ENCODE measurements at places on chromosomes 2 and 18. TPM values are rescaled to one million over a fixed set of nuclear protein-coding genes. Genes with fewer than 3 reads are reported as not detected.

- DNase-seq: no peak
Measured at GRCh38 chr2:184793176-184793575, 194.8 kb downstream of the ZNF804A start.

- no peak for DNase-seq
Measured at GRCh38 chr2:39247512-39248043, 3.8 kb upstream of the CDKL4 start.

DNA sequence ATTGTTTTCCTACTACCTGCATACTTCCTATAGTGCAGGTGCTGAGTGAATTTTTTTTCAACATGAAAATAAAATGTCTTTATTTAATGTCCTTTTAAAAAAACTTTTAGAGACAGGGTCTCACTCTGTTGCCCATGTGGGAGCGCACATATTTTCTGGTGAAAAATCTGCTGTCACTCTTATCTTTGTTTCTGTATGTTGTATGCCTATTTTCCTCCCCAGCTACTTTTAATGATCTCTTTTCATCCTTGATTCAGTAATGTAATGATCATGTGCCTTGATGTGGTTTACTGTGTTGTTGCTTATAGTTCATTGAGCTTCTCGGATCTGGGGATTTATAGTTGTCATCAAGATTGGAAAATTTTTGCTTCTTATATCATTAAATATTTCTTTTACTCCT is 117.3 kb downstream of the ARL6IP6 start:
- DNase-seq: no peak

UNC80 gene
- not detected for total RNA-seq

GRCh38 chr18:78849458-78849857 is 130.2 kb upstream of the SALL3 start:
- DNase-seq: no peak

DNA sequence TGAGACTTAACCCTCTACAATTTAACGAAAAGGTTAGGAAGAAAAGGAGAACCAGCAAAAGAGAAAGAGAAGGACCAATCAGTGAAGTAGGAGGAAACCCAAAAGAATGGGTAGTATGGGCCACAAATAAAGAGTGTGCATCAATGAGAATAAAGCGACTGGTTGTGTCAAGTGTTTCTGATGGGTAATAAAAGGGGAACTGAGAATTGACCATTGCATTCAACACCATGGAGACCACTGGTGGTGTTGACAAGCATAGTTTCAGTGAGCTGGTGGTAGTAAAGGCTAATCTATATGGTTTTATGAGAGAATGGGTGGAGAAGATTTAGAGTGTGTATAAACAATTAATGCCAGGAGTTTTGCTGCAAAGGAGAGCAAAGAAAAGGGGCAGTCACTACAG is 75.4 kb downstream of the CSRNP3 start:
- DNase-seq: no peak

DNA sequence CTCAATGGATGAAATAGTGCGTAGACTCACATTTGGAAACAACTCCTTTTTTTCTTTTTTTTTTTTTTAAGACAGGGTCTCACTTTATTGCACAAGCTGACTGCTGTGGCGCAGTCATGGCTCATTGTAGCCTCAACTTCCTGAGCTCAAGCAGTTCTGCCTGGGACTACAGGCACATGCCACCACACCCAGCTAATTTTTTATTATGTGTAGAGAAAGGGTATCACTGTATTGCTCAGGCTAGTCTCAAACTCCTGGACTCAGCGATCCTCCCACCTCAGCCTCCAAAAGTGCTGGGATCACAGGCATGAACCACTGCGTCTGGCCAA is 17.4 kb downstream of the HAT1 start:
- no peak for DNase-seq

- no peak for DNase-seq
Measured at GRCh38 chr2:62692225-62692624, 13.3 kb upstream of the EHBP1 start.

KCNE4 gene
- not detected for total RNA-seq

GRCh38 chr2:221780281-221780688 is 208.2 kb upstream of the EPHA4 start:
- no peak for DNase-seq

DNA sequence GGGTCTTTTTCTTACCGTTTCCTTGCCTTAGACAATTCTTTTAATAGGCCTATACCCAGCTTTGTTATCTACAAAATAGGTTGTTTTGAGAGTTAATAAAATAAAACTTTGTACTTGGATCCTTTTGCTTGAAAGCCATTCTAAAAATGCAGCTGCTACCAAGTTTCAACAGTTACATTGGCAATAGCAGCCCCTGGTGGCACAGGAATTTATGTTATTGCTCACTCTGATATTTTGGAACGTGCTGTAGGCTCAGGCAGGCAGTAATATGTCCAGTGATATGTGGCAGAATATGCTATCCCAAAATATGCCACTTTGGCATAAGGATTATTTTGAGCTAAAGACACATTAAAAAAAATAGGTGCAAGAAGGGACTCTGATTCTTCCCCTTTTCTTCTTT is 6.7 kb upstream of the COMMD1 start:
- DNase-seq: peak; percentile 24

UGT1A4 gene
- total RNA-seq: 6.1 TPM

DNA sequence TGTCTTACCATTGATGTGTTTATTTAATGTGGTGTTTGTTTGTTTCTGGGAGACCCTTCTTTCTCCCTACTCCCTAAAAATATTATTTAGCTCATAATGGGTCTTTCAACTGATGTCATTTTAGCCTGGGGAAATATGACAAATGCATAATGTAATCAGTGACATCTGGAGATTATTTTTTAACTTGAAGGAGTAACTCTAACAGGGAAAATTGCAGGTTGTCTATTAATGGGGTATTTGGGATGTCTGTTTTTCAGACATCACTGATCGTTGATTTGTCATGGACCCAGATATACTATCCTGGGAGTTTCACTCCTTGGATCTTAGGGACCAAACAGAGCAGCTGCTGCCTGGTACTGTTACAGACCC is 230.4 kb downstream of the LOXHD1 start:
- no peak for DNase-seq

IL18RAP gene
- total RNA-seq: not detected

NTSR2 gene
- total RNA-seq: not detected

- DNase-seq: no peak
Measured at GRCh38 chr2:201262718-201263117, 2.4 kb downstream of the CASP8 start.

ARHGAP15 gene
- 1.2 TPM for total RNA-seq

GRCh38 chr18:12027046-12027445 is 45.7 kb downstream of the IMPA2 start:
- no peak for DNase-seq

- peak; percentile 32 for DNase-seq
Measured at GRCh38 chr2:203340791-203341487, 12.7 kb downstream of the ABI2 start.

- no peak for DNase-seq
Measured at GRCh38 chr2:207223051-207223450, 57.3 kb upstream of the KLF7 start.

- DNase-seq: no peak
Measured at GRCh38 chr18:32612651-32613050, 142.0 kb upstream of the GAREM1 start.

RESP18 gene
- not detected for total RNA-seq

RSAD2 gene
- 37.2 TPM for total RNA-seq

YES1 gene
- total RNA-seq: 61.2 TPM

CAVIN2 gene
- not detected for total RNA-seq

GRCh38 chr2:66560683-66561082 is 125.8 kb downstream of the MEIS1 start:
- DNase-seq: no peak

KRTCAP3 gene
- total RNA-seq: 74.0 TPM

POU3F3 gene
- total RNA-seq: not detected

DNA sequence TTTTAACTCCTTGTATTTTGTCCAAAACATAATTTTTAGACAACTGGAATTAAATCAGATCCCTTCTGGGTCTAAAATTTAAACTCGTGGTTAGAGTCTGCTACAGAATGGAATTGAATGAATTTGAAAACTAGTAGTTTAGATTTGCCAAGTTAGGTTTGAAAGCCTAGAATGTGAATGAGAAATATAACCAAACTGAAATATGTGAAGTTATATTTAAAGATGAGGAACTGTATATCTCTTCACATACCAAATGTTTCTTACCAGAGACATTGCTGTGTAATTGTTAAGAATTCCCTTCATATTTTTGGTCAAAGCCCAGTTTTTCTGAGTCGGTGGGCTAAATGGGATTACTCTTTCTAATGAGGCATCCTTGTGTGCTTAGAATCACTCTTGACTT is 74.2 kb downstream of the LPIN1 start:
- no peak for DNase-seq

DNA sequence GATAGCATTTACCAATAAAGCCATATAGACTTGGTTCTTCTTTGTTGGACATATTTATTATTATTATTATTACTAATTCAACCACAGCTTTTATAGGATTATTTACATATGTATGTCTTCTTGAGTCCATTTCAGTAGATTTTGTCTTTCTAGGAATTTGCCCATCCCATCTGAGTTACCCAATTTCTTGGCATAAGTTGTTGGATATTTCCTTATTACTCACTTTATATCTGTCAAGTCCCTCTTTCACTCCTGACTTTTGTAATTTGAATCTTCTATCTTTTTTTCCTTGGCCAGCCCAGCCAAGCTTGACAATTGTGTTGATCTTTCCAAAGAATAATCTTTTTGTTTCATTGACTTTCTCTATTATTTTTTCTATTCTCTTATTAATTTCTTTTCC is 543.7 kb downstream of the SUCLG1 start:
- no peak for DNase-seq

- DNase-seq: no peak
Measured at GRCh38 chr2:241359481-241360045, 3.5 kb downstream of the FARP2 start.

AGXT gene
- total RNA-seq: not detected

- DNase-seq: no peak
Measured at GRCh38 chr2:28582595-28582994, 86.7 kb downstream of the PLB1 start.

- DNase-seq: no peak
Measured at GRCh38 chr2:14480906-14481305, 151.6 kb upstream of the LRATD1 start.

DNA sequence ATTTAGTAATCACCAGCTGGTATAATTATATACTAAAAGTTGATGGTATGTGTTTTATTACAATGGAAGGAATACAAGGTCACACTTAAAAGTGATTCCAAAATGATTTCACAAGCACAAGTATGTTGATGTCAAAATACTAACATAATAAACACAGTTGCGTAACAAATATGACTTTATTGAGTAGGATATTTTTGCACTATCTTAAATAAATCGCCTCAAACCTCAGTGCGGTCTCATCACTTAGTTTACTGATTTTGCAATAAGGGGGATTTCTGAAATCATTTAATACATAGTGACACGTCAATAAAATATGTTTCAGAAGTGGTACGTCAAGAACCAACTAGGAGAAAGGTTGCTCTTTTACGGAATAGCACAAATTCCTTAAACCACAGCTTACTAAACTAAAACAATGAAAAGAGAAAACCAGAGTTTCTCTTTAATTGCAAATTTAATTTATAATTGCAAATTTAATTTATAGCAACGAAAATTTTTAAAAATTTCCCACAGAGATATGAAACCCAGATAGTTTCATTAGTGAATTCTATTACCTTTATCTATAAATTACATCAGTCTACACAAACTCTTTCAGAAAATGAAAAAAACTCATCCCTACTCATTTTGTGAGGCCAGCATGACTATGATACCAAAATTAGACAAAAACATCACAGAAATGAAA is 304.0 kb upstream of the REG3G start:
- DNase-seq: no peak

SFT2D3 gene
- total RNA-seq: 9.3 TPM

DNA sequence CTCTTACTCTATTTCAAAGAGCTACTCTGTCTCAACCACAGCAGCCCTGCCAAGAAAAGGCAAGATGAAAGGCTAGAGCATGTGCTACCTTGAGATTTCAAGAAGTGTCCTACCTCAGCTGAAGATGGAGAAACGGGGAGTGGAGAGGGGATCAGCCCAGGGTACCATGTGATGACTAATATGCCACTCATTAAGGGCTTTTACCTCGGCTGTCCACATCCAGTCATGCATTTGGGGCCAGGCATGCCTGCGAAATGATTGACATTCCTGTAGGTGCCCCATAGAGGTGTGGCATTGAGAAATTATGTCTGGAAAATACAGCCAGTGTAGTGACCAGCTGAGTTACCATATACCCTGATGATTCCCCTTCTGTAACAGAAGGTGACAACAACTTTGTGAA is 96.1 kb downstream of the NRP2 start:
- DNase-seq: no peak

- DNase-seq: no peak
Measured at GRCh38 chr18:49359732-49360444, 100.6 kb downstream of the DYM start.

DNA sequence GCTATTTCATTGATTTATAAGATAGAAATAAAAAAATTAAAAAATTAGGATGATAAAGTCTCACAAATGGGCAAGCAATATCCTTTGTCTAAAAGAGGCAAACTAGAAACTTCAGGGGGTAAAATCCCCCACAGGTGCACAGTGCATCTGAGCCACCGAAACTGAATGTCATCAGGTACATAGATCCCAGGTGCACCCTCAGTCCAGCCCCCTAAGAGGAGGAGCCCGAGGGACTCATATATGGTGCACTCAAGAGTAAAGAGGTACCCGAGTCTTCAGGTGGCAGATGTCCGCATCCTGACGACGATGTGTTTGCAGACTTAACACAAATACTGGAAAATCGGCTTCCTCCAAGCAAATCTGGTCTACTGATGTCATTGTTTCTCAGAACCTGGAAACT is 11.3 kb downstream of the QPCT start:
- DNase-seq: no peak

- DNase-seq: no peak
Measured at GRCh38 chr2:120437604-120438000, 91.7 kb downstream of the INHBB start.

OLA1 gene
- 102 TPM for total RNA-seq

DNA sequence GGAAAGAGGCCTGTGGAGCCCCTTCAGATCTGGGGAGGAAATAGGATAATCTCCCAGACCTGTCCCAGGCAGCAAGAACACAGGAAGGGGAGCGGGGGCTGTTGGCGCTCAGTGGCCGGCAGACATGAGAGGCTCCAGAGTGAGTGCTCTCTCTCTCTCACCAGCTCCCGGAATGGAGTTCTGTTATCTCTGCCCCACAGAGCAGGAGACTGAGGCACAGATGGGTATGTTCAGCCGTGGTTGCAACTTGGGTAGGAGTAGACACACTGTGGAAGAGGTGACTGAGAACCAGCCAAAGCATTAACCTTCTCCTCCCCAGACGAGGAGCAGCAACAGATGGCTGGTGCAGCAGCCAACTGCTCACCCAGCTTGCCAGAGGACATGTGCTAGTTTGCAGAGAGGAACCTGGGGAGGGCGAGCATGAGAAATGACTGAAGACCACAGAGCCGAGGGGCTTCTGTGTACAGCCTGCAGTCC is 82.0 kb downstream of the NRP2 start:
- no peak for DNase-seq

SYT4 gene
- total RNA-seq: not detected

DNA sequence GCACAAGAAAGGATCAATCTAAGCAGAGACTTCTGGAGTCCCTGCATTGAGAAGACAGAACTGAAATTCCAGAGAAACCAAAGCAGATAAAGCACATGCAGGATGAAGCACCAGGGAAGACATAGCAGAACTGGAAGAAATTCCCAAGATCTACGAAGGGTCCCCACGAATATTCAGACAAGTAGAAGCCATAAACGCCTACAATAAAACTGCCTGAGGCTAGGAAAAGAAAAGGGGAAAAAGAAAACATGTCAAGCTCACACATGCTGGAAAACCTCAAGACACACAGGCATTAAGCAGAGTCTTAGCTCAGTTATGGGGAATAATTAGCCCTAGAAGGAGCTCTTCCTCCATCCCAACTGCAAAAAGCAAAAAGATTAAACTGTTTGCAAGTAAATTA is 171.2 kb downstream of the NBAS start:
- DNase-seq: no peak

- DNase-seq: no peak
Measured at GRCh38 chr2:174020926-174021662, 55.9 kb upstream of the SP3 start.

Data from Calu3 (cell line).